ENCODE measurements at places on chromosomes 13 and 19.

GRCh38 chr13:36766295-36766694, 52.7 kb upstream of the RFXAP start:
- no peak for DNase-seq

- DNase-seq = no peak
Measured at GRCh38 chr19:38020311-38020710, 113.3 kb downstream of the SIPA1L3 start.

- DNase-seq = no peak
Measured at GRCh38 chr19:3363841-3364500, 2.4 kb upstream of the NFIC start.

GRCh38 chr13:52061587-52061986, 37.1 kb downstream of the UTP14C start:
- no peak for DNase-seq

GRCh38 chr13:21987793-21988192, 316.9 kb downstream of the FGF9 start:
- no peak for DNase-seq

- DNase-seq = no peak
Measured at GRCh38 chr19:10217085-10217484, 14.0 kb downstream of the S1PR2 start.

GRCh38 chr13:46598820-46599180, 45.8 kb downstream of the LRCH1 start:
- DNase-seq = no peak

DNA sequence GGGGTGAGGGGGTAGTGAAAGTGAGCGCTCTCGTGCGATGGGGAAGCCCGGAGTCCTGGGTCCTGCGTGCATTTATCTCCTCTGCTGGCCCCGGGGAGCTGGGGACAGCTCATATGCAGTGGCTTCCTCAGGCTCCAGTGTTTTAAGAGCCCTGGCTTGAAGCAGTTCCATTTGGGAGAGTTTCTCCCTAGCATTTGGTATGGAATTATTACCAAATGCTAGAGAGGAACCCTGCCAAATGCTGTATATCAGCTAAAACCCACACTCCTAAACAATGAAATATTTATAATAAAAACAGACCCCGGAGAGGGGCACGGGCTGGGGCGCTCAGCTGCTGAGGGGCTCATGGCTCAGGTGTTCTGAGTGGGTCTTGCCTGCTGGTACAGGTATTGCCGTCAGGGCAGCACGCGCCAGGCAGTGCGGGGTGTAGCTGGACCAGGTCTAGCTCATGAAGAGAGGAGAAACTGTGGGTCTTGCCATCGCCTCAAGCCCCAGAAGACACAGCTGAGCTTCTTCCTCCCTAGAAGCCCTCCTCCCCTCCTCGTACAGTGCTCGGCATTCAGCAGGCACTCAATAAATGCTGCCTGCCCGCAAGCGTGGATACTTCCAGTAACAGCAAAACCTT, 163.6 kb upstream of the ZNF536 start:
- no peak for DNase-seq

DNA sequence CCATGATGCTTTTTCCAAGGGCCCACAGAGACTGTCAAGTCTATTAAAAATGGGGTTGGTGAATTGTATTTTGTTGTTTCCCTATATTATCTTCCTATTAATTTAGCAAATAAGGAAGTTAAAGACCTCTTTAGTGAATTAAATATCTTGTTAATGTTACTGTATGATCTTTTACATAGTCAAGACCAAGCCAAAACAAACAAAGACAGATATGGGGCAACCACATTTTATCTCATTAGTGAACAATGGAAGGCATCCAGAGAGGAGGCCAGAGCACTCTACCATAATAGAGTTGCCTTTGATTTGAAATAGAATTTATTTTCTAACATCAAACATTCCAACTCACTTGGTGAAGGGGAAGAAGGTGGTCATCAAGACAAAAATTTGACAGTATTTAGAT, 169.4 kb downstream of the B3GLCT start:
- no peak for DNase-seq

- no peak for DNase-seq
Measured at GRCh38 chr19:20313894-20314293, 146.9 kb downstream of the ZNF486 start.

DNA sequence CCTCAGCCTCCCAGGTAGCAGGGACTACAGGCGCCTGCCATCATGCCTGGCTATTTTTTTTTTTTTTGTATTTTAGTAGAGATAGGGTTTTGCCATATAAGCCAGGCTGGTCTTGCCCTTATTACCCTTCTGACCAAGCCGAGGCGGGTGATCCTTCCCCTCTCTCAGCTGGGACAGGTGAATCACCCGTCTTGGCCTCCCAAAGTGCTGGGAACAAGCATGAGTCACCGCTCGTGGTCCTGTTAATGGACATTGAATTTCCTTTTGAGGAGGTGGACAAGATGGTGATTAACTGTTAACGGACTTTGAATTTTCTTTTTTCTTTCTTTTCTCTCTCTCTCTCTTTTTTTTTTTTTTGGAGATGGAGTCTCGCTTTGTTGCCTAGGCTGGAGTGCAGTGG, 10.6 kb downstream of the CD70 start:
- DNase-seq = no peak

DNA sequence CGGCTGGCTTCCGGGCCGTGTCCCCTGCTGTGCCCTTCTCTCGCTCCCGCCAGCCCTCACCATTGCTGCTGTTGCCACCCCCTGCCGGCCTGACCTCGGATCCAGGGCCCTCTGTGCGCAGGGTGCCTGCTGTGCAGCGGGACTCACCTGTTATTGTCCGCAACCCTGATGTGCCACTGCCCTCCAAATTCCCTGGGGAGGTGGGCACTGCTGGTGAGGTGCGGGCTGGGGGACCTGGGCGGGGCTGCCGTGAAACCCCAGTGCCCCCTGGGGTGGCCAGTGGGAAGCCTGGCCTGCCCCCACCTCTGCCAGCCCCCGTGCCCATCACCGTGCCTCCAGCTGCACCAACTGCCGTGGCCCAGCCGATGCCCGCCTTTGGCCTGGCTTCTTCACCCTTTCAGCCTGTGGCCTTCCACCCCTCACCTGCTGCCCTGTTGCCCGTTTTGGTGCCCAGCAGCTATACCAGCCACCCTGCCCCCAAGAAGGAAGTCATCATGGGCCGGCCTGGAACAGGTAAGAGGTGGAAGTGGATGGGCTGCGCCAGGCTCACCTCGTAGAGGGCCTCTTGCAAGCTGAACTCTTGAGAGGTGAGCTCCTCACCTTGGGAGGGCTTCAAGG, 5.1 kb downstream of the CIC start:
- no peak for DNase-seq

DNA sequence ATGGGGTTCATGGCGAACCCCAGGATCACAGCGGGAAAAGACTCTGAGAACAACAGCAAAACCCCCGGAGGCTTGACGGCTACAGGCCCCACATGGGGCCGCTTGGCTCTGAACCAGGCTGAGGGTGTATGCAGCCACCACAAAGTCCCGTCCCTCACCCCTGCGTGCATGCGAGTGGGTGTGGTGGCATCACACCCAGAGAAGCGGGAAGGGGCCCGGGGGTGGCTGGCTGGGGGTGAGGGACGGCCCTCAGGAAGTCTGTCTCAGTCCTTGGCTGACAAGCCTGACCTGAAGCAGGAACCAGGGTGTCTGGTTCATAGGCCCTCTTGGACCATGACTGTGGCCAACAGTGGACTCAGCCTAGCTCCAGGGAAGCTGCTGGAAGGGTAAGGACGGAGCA, 34.2 kb downstream of the CEBPG start:
- no peak for DNase-seq

DNA sequence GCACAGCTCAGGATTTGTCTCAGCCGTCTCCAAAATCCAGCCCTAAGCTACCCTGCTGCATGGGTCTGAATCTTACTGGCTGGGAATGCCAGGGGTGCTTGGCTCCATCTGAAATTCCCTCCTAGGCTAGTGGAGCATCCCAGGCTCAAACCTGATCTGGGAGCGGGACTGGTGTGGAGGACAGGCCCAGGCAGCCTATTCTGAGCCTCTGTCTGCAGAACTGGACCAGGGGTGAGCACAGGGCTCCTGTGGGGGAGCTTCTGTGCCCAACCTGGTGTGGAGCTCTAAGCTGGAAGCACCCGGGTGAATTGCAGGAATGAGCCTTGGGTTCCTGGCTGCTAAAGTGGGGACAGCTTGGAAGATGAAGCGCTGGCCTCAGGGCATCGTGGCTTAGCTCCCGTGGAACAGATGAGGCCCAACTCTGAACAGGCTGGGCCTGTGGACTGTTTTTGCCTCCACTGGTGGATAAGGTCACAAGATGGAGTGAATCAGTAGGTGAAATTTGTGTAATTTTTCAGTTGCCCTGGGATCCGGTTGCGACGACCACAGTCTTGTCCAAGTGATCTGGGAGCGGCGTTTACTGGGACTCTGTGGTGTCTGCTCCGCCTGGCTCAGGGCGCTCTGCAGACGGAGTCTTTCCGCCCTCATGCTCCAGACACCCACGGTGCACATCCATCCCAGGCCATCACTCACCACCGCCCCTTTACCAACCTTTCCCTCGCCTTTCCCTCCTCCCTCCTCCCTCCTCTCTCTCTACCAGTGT, 79.5 kb downstream of the TEX29 start:
- no peak for DNase-seq

GRCh38 chr19:40802300-40803169, 3.5 kb downstream of the EGLN2 start:
- no peak for DNase-seq

GRCh38 chr13:22090106-22090505, 419.2 kb downstream of the FGF9 start:
- no peak for DNase-seq

DNA sequence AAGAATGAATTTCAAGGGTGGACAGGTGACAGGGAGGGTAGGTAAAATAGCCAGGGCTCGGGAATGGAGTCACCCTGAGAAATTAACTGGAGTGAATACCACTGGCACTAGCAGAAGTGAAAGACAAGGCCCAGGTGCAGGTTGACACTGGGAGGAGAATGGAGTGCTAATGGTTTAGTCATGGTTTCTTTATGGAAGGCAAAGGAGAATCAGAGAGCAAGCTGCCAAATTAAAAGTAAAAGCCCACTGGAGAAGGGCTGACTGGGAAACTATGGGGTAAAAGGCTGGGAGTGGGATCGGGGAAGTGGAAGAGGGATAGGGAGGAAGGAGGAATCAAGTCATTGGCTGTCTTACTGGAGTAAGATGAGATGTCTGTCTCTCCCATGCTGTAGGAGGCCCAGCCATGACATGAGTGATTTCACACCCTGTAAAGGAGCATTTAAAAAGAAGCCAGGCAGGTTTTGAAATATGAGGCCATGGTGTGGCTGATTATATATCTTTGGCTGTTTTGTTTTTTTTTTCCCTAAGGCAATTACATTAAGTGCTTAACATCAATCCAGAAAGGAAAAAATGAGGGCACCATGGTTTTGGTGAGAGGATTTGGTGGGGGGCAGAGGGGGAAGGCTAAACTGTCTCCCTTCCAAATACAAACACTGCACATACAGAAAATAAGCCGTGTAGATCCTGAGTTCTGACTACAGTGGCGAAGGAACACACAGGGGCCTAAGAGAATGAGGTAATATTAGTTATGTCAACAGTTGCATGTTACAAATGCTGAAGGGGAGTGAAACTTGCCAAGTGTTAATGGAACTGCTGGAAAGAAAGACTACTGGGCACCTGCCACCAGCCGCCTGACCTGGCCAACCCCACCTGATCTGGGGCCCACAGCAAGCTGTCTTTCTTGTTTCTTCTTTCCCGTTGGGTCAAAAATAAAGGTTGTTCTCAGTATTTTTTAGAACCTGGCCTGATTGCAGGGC, 183.5 kb upstream of the TSC22D1 start:
- DNase-seq = no peak

DNA sequence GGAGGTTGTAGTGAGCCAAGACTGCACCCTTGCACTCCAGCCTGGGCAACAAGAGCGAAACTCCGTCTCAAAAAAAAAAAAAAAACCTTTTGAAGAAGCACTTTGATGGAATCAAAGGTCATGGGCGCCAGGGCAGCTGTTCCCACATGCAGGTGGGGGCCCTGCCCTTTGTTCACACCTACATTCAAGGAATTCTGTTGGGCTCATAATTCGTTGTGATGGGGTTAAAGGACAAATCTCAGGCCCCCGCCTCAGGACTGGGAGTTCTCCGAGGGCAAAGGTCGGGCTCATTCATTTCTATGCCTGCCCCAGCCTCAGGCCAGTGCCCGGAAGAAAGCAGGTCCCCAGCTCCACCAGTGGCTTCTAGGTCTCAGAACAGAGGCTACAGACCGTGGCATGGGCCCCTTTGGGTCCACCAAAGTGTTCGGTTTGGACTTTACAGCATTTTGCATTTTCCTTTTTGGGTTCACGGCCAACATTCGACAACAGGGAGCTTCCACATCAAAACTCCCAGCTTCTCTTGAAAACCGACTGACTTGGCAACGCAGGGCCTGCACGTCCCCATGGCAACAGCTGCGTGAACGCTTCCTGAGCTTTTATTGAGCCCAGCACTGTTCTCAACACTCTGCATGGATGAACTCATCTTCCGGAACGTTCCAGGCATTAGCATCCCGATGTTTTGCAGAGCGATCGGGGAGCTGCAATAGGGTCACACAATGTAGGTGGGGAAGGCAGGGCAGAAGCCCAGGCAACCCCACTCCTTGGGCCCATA, 10.1 kb upstream of the GTF2F1 start:
- no peak for DNase-seq

DNA sequence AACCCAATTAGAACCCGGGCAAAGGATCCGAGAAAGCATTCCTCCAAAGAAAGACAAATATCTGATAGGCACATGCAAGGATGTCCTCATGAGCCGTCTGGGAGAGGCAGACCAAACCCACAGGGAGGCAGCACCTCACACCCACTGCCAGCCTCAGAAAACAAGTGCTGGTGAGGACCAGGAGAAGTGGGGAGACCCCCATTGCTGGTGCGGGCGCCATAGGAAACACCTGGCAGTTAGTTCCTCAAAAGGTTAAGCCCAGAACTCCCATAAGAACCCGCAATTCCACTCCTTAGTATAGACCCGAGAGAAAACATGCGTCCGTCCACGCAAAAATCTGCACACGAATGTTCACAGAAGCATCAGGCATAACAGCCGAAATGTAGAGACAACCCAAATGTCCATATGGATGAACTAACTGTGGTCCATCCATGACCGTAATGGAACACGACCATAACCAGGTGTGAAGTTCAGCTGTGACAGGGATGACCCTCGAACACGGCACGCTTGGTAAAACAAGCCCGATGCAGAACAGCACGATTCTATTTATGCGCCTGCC, 7.9 kb downstream of the ZNF787 start:
- DNase-seq = no peak

DNA sequence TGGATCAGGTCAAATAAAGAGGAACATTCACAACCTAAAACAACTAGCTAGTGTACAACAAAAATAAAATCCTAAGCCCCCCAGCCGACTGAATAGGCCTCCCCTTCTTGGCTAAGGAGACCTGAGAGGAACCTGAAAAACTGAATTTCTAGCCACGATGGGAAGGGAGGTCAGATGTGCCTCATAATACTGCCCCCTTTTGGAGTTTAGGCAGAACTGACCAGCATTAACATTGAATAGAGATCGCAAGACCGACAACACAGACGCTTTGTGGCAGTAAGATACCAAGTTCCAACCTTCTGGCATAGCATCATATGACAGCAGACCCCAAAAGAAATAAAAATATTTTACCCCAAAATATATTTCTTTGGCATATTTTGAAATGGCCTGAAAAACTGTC, 15.9 kb downstream of the CBY2 start:
- no peak for DNase-seq
